Upper lobe of right lung (tissue), 1 donor: ENCODE measurements at places on chromosomes 3 and 15. TPM values are rescaled to one million over a fixed set of nuclear protein-coding genes. Genes with fewer than 3 reads are reported as not detected.

DNA sequence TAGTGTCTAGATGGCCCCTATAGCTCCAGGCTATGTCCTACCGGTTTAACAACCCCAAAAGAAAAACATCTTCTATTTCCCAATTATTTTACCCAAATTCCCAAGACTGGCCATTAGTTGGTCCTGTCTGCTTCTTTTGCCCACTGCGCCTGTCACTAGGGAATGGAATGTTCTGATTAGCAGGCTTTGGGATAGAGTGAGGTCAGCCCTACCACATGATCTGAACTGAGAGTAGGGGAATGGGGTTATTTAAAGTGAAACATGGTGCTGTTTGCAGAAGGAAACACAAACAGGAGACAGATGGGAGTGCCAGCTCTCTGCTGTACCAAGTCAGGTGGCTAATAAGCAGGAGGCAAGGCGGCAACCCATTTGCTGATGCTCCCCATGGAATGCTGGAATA is 635.6 kb upstream of the CFAP20DC start:
- no peaks in the 10 kb centered on the region for H3K36me3 ChIP-seq
- H3K27me3 ChIP-seq = no peaks in the 10 kb centered on the region
- H3K4me1 ChIP-seq = peaks cover 7% of the 10 kb centered on the region
- no peak overlapping the region for H3K27ac ChIP-seq

DNA sequence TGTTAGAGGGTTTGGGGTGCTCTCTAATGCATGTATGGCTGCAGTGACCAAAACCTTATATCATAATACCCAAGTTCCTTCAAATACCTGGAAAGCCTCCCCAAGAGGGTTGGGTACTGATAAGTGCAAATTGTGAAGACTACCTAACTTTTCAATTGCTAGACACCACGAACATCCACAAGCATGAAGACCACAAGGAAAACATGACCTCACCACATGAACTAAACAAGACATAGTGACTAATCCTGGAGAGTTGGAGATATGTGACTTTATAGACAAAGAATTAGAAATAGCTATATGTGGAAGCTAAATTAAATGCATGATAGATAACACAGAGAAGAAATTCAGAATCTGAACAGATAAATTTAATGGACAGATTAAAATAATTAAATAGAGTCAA is 23.9 kb upstream of the AADACL2 start:
- H3K27ac ChIP-seq = no peak overlapping the region
- H3K36me3 ChIP-seq = no peaks in the 10 kb centered on the region
- H3K27me3 ChIP-seq = no peaks in the 10 kb centered on the region
- no peaks in the 10 kb centered on the region for H3K4me1 ChIP-seq

DNA sequence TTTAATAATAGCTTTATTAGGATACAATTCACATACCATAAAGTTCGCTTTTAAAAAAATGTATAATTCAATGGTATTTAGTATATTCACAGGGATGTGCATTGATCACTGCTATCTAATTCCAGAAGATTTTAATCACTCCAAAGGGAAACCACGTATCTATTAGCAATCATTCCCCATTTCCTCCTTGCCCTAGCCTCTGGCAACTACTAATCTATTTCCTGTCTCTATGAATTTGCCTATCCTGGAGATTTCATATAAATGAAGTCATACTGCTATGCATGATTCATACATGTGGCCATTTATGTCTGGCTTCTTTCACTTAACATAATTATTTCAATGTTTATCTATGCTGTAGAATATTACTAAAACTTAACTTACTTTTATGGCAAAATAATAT is 32.0 kb upstream of the CASR start:
- DNase-seq = no peak
- no peak overlapping the region for H3K27ac ChIP-seq
- no peaks in the 10 kb centered on the region for H3K27me3 ChIP-seq
- H3K4me3 ChIP-seq = no peak overlapping the region
- H3K4me1 ChIP-seq = no peaks in the 10 kb centered on the region

DNA sequence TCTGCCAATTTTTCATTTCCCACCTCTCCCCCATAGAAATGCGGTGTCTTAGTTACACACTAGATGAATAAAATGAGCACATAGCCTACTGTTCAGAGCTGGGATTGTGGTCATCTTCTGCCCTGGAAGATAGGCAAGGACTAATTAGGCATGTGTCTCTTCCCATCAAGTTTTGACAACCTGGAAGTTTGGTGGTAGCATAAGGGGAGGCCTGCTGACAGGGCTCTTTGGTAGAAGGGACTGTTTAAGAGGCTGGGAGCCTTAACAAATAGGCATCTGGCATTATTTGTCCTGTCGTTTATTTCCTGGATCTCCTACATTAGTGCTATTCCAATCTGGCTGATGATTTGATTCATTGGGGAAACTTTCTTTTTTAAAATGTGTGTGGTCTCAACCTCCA is 512.3 kb downstream of the ZNF385D start:
- no peaks in the 10 kb centered on the region for H3K36me3 ChIP-seq
- no peak overlapping the region for H3K27ac ChIP-seq
- H3K4me3 ChIP-seq = no peak overlapping the region
- no peaks in the 10 kb centered on the region for H3K27me3 ChIP-seq
- no peaks in the 10 kb centered on the region for H3K4me1 ChIP-seq
- no peak for DNase-seq

- H3K27me3 ChIP-seq = peaks cover 8% of the 10 kb centered on the region
- no peaks in the 10 kb centered on the region for H3K36me3 ChIP-seq
- no peak overlapping the region for H3K4me3 ChIP-seq
- H3K4me1 ChIP-seq = no peaks in the 10 kb centered on the region
- H3K27ac ChIP-seq = no peak overlapping the region
These were observed 15.6 kb upstream of the CTXND1 start for GRCh38 chr15:80267658-80268057.

GRCh38 chr15:84840741-84841429 is 23.7 kb downstream of the ALPK3 start:
- DNase-seq = peak; percentile 91
- H3K4me3 ChIP-seq = no peak overlapping the region
- H3K27ac ChIP-seq = peak overlapping the region; percentile 78
- H3K36me3 ChIP-seq = no peaks in the 10 kb centered on the region
- H3K4me1 ChIP-seq = peaks cover 19% of the 10 kb centered on the region

DNA sequence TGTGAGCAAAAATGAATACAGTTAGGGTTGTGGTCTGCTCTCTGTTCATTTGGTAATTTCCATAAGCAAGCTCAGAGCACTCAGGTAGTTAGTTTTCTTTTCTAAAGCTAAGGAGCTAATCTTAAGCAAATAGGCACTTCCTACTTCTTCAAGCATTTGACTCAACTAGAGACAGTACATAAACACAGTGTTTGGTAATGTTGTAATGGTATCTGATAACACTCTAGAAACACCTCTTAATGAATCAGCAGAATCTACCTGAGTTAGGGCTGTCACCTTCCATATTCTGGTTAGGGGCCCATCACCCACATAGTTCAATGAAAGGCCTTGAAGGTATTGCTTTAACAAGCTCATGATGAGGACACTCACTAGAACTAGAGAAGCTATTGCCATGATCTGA is 83.1 kb downstream of the PLCH1 start:
- peaks cover 23% of the 10 kb centered on the region for H3K4me1 ChIP-seq
- H3K36me3 ChIP-seq = no peaks in the 10 kb centered on the region
- no peak overlapping the region for H3K4me3 ChIP-seq
- peak overlapping the region; percentile 69 for H3K27ac ChIP-seq
- no peaks in the 10 kb centered on the region for H3K27me3 ChIP-seq

- H3K27ac ChIP-seq = no peak overlapping the region
- no peaks in the 10 kb centered on the region for H3K36me3 ChIP-seq
- H3K4me1 ChIP-seq = no peaks in the 10 kb centered on the region
- DNase-seq = peak; percentile 40
These were observed 37.8 kb upstream of the CSPG4 start for GRCh38 chr15:75750261-75751050.

DNA sequence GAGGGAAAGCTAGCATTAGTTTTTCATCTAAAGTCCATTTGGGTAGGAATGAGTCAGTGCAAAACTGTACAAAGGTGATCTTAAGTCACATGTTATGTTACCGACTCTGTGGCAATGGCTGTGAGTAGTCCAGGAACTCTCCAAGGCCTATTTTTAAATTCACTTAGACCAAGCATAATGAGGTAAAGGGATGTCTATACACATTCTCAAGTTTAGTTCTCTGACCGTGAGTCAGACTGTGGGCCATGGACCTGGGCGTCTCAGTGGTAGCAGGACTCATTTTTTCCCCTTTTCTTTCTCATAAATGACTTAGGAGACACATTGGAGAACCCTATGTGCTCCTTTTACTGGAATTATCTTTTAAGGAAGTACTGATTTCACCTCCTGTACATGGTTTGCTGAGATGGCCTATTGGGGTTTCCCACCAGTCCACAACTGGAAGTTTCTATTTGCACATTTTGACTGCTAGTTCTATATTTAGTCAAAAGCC is 488.7 kb upstream of the TPRG1 start:
- no peaks in the 10 kb centered on the region for H3K27me3 ChIP-seq
- H3K4me3 ChIP-seq = no peak overlapping the region
- DNase-seq = no peak
- no peaks in the 10 kb centered on the region for H3K36me3 ChIP-seq

DNA sequence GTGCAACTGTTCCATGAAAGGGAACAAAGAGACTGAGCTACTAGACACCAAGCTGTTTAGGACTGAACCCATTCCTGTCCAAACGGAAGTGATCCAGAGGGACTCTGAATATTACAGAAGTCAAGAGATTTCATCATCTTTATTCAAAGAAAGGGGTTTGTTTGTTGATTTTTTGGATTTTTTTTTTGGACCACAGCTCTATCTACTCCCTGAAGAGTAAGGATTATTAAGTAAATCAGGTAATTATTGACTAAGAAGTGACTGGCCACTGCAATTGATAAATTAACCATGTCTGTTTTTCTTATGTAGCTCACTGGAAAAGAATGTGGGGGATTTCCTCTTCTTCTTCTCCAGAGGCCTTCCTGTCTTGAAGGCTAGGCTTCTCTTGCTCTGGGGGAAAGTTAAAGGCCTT is 146.6 kb upstream of the TPM1 start:
- no peak overlapping the region for H3K4me3 ChIP-seq
- H3K27me3 ChIP-seq = no peaks in the 10 kb centered on the region
- no peak for DNase-seq
- no peak overlapping the region for H3K27ac ChIP-seq

DNA sequence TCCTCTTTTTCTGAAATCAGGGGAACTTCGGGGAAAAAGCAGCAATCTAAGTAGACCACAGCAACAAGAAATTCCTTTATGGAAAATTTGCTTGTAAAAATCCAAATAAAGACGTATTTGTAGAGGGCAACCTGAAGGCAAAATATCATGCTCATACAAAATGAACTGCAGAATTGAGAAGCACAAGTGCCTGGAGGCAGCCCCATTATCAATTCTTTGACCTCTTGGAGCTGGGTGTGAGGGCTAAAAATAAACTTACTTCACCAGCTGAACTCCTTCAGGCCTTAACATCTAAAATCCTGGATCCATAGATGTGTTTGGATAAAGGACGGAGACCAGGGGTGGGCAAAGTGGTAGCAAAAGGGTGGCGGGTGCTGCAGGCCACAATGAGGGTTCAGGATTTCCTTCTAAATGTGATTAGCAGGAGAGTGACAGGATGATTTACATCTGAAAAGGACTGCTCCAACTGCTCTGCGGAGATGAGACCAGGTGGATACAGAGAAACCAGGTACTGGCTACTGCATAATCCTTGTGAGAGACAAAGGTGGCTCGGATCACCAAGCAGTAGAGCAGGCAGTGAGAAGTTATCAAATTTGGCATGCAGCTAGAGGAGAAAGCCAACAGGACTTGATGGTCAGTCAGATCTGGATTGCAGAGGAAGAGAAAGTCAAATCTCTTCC is 81.7 kb upstream of the TJP1 start:
- H3K4me1 ChIP-seq = no peaks in the 10 kb centered on the region
- no peak overlapping the region for H3K27ac ChIP-seq
- H3K4me3 ChIP-seq = no peak overlapping the region
- H3K36me3 ChIP-seq = no peaks in the 10 kb centered on the region

DNA sequence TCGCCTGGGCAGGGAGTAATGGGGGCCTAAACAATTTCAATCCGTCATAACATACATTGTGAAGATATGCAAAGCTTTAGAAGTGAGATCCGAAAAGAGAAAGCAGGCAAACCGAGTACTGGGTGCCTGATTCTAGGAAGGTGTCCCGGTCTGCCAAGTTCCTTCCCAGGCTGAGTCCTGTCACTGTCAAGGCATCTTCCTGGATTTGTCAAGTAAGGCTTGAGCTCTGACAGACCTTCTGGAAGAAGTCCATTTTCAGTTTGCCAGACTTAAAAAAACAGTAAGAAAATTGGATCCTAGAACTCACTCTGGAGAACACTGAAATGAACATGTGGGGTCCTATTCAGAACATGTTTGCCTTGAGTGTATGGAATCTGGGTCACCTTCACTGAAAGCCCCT is 253.9 kb downstream of the RORA start:
- no peaks in the 10 kb centered on the region for H3K4me1 ChIP-seq
- no peak for DNase-seq
- H3K27ac ChIP-seq = no peak overlapping the region
- H3K4me3 ChIP-seq = no peak overlapping the region
- no peaks in the 10 kb centered on the region for H3K36me3 ChIP-seq

The CCR3 gene
- 0.43 TPM for total RNA-seq

The SOX2 gene
- total RNA-seq = 0.20 TPM

The SCAANT1 gene
- not detected for total RNA-seq
